Neural progenitor cell (in vitro differentiated cells): ENCODE measurements at places on chromosomes 7 and 10. TPM values are rescaled to one million over a fixed set of nuclear protein-coding genes. Genes with fewer than 3 reads are reported as not detected.

DNA sequence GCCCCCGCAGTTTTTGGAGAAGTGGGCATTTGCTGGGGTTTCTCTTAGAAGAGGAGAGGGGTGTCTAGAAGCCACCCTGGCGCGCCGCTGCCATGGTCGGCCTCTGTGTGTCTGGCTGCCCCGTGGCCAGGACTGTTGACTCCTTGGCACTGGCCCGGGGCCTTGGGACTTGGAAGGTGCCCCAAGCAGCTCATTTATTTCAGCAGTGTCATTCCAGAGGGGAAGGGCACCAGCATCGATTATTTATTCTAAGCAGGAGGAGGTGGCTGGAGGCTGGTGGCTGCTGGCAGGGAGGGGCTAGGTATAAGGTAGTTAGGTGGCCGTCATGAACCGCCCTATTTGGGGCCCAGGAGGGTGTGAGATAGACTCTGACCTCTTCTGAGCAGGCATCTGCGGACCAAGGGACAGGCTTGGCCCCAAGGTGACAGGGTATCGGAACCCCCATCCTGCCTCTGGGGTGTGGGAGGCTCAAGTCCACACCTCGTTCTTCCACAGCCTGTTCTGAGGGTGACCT lies 1.6 kb downstream of the GTF2IRD1 start:
- no peak for DNase-seq

GRCh38 chr7:132603220-132603833 lies 27.1 kb upstream of the PLXNA4 start:
- peak; percentile 25 for DNase-seq

DNA sequence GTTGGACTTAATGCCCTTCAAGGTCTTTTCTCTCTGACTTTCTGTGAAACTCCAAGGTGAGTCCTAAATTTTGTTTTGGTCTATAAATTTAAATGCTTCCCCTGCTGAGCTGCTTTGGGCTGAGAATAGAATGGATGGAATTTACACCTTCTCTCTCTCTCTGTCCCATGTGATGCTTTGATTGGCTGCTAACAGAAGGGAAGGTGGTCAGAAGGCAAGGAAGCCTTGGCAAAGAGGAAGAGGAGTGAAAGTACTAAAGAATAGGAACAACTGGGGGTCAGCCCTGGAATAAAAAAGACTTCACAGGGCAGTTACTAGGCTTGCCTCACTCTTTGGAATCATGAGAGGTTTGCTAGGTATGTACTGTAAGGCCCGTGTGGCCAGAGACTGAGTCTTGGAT lies 260.2 kb downstream of the AUTS2 start:
- DNase-seq = no peak

DNA sequence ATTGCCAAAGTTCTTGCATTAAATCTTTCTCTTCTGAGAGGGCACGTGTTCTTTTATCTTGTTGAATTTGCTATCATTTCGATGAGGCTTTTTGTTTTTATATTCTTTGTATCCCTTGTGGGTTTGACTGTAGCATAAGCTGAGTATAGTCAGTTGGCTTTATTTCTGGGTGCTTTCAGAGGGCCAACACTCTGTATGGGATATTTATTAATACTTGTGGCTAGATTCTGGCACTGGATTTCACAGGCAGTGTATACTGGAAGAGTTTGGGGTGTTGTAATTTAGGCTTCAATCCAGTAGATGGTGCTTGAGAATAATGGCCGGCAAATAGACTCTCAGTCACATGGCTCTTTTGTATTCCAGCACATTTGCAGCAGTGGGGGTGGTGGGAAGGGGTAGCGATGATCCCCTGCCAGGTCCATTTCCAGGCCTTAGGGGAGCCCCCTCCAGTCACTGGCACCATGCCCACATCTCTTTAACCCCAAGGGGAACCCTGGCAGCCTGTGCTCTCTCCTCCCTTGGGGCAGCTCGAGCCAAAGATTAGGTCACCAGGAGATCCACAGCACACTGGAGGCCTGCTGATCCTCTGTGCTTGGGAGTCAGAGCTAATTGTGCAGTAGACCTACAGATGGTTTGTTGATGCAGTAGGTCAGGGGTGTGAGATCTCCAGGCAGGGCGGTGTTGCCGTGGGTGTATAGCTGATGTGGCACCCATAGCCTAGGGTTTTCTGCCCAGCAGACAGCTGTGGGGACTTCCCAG lies 81.8 kb downstream of the PTPN20 start:
- peak; percentile 42 for DNase-seq

The CNTNAP2 gene
- 110 and 126 TPM in 2 replicates for total RNA-seq

The EBLN1 gene
- total RNA-seq = not detected in 2 replicates

The SCART1 gene
- total RNA-seq = 0.49 and 1.1 TPM in 2 replicates

The POP7 gene
- 19.4 and 55.1 TPM in 2 replicates for total RNA-seq
